ENCODE measurements at places on chromosomes 2 and 18.
A peak's percentile ranks its signal among the peaks of the same experiment; 100 is the strongest.

GRCh38 chr2:151637271-151637781, 97.0 kb downstream of the NEB start:
- peak; percentile 20 for DNase-seq

GRCh38 chr2:131094463-131095281, 1.4 kb upstream of the FAM168B start:
- DNase-seq, result no peak

GRCh38 chr18:8703092-8703709, 2.2 kb upstream of the MTCL1 start:
- no peak for DNase-seq

DNA sequence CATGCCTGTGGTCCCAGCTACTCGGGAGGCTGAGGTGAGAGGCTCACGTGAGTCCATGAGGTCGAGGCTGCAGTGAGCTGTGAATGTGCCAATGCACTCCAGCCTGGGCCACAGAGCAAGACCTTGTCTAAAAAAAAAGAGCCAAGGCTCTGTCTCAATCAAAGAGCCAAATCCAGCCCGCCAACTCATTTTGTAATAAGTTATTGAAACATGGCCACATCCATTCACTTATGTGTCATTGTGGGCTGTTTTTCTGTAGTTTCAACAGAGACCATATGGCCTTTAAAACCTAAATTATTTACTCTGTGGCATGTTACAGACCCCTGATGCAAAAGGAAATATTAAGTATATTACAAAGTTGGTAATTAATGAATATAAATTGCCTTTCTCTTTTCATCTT, 60.8 kb downstream of the GPR39 start:
- no peak for DNase-seq

DNA sequence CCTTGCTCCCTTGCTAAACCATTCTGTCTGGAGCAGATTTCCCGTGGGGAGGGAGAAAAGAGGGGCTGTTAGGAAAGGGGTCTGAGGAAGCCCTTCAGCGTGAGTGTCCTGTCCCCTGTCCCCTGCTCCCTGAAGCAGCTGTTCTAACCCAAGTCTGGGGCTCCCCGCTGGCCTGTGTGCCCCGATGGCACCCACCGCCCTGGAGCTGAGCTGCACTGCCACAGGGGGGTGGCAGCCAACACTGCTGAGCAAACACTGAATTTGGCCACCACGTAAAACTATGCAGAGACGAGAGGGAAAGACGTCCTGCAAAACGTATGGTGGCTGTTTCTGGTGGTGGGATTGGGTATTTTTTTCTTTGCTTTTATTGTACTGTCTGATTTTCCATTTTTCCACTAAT, 17.9 kb downstream of the KCNG2 start:
- DNase-seq, result no peak

- DNase-seq, result no peak
These were observed 400.2 kb upstream of the MYT1L start for GRCh38 chr2:2731101-2731815.

- DNase-seq, result no peak
These were observed 163.8 kb downstream of the PDE11A start for GRCh38 chr2:177908824-177909223.

DNA sequence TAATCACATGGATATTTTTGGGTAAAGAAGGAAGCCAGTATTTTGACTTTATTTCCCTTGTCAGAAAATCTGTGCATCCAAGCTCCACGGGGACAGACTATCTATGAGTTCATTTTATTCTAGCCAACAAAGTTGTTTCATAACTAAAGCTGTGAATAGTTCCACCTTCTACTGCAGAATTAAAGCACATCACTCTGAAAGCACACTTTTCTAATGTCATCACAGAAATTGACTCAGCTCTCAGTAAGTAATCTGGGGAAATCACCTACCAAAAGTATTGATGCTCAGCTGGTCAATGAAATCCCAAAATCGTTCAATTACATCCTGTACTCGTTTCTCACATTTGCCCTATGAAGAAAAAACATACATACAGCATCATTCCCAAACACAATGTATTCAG, 19.1 kb downstream of the IAH1 start:
- DNase-seq, result no peak

DNA sequence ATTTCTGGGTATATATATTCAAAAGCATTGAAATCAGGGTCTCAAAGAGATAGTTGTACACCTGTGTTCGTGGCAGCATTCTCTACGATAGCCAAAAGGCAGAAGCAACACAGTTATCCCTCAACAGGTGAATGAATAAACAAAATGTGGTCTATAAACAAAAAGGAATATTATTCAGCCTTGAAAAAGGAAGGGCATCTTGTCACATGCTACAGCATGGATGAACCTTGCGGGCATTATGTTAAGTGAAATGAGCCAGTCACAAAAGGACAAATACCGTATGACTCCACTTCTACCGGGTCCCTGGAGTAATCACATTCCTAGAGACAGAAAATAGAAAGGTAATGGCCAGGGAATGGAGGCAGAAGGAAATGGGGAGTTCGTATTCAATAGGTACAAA, 228.8 kb downstream of the SH3BP4 start:
- DNase-seq, result no peak
